NCI-H345 (cell line): ENCODE measurements at places on chromosomes 16 and 17.

DNA sequence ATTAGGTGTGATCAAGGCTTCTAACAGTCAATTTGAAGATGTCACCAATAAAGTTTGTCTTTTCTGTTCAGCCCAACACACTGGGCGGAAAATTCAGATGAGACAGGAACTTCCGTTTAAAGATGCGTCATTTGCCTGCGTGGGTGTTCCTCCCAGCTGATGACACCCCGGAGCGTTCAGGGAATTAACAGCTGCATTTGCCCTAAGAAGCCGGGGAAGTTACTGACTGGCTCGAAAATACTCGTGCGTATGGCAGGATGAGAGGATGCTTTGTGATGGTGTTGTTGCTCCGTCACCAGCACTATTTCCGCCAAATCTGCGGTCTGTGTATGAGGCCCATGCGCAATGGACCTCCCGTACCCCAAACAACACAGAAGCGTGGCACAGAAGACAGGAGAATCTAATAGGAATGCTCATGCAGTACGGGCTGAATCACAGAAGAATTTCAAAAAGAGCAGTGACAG is 11.9 kb upstream of the PVALEF start:
- DNase-seq, result no peak

- peak; percentile 89 for DNase-seq
Measured at GRCh38 chr16:401468-402348, at the start of gene DECR2. DECR2 (plus strand) TSS chr16:401885; CDS start chr16:401964, 79 bp downstream.

- no peak for DNase-seq
Measured at GRCh38 chr16:31022544-31023251, 10.7 kb upstream of the STX4 start.

- no peak for DNase-seq
Measured at GRCh38 chr17:73424571-73424970, 112.8 kb upstream of the CDC42EP4 start.

GRCh38 chr17:37787055-37787757 is 42.3 kb upstream of the HNF1B start:
- no peak for DNase-seq

GRCh38 chr17:50660887-50661345 is 26.2 kb downstream of the ABCC3 start:
- DNase-seq, result no peak

- DNase-seq, result no peak
Measured at GRCh38 chr17:79595921-79596320, 14.9 kb downstream of the RBFOX3 start.

DNA sequence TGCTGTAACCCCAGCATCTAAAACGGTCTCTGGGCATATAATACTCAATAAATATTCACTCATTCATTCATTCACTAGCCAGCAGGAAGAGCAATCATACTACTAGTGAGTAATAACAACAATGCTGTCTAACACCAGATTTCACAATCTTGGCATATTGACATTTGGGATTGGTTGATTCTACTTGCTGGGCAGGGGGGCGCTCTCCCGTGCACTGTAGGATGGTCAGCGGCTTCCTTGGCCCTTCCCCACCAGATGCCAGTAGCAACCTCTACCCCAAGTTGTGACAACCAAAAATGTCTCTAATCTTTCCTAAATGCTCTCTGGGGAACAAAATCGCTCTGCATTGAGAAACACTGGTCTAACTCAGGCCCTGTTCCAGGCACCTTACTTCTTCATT is 20.7 kb downstream of the WFDC1 start:
- no peak for DNase-seq

DNA sequence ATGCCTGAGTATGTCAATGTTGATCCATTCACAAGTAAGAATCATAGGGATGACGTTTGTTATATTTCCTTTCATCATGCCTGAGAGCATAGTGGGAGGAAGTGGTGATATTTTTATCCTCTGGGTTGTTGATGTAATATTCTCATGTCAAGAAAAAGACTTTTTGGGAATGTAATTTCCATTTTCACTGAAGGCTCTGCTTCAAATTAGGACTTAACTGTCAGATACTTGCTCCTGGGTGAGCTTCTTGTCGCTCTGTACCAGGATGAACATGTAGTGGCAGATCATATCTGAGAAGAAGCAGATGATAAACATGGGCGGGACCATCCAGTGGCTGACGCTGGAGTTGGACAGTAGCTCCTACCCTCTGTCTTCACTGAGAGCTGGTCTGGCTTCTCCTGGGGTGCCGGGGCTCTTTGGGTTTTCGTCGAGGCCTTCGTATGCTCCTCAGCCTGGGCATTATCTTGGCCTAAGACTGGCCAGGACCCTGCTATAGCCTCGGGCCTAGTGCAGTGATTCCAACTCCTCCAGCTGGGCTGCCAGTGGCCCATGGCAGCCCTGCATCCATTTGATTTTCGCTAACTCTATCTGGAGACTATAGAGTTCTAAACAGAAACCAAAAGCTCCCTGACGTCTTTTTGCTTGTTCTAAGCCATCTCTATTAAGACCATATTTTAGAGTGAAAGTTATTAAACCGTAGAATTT is 19.7 kb downstream of the CYB5B start:
- DNase-seq, result no peak

- DNase-seq, result peak; percentile 3
Measured at GRCh38 chr16:22092143-22092933, at the start of gene VWA3A. VWA3A (plus strand) TSS chr16:22092541; CDS start chr16:22092638, 97 bp downstream.
